NCI-H1092 (cell line): ENCODE measurements at places on chromosomes 4 and X.

DNA sequence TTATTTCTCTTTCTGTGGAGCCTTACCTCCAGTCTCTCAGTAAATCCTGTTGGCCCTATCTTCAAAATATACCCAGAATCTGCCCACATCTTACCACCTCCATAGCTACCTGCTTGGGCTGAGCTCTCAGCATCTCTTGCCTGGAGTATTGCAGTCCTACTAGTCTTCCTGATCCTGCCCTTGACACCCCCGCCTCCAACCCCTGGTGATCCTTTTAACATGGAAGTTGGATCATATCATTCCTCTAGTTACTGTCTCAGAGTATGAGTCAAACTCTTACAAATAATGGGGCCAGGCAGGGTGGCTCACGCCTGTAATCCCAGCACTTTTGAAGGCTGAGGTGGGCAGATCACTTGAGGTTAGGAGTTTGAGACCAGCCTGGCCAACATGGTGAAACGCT lies 43.1 kb upstream of the SETD7 start:
- DNase-seq = no peak

DNA sequence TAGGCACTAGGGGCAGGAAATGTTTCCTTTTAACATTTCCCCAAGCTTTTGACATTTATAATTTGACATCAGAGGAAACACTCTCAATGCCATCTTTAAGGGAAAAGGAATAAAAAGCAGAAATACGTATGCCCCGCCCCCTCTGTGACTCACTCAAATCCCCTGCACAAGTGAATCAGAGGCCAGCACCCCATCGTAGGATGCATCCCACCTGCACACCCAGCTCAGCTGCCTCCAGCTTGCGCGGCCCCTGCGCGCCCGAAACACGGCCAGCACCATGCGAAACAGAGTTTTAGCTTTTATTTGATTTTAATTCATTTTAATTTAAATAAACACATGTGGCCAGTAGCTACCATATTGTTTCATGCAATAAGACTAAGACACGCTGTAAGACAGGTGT lies 29.5 kb downstream of the ABLIM2 start:
- no peak for DNase-seq

- DNase-seq = no peak
Measured at GRCh38 chr4:173937631-173938270, 345.7 kb downstream of the FBXO8 start.

DNA sequence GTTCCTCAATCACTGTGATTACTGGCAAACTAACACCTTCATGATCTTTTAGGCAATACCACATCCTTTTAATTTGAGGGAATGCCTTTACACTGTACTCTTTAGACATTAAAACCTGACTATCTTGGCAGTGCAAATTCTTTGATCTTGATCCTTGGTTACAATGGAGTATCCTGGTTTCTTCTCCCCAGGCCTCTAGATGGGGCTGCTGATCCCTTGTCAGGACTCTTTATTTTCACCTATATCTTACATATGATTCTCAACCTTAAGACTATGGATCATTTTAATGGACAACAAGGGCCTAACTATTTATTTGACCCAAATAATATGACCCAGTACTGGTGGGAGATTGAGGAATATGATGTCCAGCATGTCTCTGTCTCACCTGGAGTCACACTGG lies 1005.5 kb upstream of the INTU start:
- DNase-seq = no peak

GRCh38 chrX:18002791-18003190 lies 141.7 kb upstream of the RAI2 start:
- no peak for DNase-seq

DNA sequence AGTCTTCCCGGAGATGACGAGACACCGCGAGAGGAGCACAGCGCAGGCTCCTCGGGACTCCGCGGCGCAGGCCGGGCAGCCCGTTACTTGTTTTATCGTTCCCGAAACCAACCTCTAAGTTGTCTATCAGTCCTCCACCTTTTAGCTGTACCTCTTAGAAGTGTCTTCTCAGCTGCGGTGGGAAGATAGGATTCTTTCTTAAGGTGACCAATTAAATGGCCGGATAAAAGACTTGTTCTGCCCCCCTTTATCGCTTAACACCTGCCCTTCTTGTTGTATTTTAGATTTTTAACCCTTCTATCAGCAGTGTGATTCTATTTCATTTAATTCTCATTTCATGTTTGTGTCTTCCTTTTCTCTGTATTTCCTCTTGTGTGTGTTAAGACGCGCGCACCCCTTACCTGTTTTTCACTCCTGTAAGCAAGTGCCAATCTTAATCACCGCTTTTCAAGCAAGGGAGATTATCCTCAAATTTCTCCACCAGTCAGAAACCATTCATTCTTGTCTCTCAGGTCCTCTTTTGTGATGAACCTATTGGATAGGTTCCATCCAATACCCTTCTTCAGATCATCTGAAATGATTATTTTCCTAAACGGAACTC lies at the start of gene SLC9B2:
SLC9B2 (minus strand) TSS at position 15 of the 601 bp plus-strand sequence. CDS start 9,211 bp downstream, outside the sequence.
- no peak for DNase-seq

DNA sequence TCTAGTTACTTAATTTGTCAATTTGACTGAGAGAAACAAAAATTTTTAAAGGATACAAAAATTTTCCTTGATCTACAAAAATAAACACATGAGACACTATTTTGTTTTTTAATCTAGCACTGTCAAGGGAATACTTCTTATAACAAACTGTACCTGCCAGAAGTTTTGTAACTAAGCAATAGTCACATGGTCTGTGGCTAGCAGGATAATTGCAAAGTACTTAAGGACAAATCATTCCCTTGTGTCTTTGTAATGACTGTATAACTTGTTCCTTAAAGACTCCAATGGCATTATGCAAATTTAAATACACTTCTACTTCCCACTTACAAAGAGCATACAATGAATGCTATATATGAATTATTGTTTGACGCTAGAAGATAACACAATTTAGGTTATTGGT lies 25.1 kb upstream of the ANK2 start:
- DNase-seq = no peak

DNA sequence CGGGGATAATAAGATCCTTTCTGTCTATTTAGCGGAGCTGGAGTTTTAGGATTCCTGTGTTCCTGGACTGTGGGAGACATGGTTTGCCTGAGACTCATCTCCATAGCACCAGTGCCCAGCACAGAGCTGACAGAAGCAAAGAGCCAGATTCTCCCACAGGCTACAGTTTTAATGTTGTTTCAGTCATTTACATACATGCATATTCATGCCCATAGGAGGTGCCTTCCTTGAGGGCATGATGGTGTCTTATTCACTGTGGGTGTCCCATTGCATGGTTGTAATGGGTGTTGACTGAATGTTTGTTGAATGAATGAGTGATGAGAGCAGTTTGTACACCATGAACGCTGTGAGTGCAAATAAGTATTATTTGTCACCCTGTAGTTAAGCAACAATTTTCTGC lies 260.6 kb downstream of the EVC2 start:
- DNase-seq = no peak

DNA sequence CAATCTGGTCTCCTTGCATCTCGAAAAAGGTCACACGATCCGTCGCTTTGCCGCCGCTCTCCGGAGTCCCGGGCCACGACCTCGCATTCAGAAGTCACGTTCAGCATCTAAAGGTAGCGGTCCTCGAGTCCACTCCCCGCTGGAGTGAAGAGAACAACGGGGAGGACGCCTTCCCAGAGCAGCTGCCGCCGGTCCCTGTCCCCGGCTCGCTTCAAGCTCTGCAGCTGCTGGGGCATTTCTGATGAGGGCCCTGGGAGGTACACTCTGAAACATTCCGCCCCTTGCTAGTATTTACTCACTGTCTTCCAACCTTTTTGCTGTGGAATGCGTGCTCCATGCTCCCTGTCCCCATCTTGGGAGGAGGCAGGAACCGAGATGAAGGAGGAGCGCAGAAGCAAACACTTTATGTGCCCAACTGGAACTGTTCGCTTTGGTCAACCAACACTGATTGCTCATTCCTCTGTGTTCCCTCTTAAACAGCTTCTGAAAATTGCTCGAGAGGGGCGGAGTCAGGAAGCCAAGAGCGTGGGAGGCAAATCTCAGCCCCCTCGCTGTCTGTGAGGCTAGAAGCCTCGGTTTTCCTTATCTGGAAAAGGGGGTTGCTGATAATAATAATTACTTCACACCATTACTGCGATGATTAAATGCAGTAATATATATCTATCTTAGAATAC lies 6.4 kb upstream of the VAMP7 start:
- no peak for DNase-seq

GRCh38 chr4:108155373-108155772 lies 13.4 kb downstream of the LEF1 start:
- DNase-seq = no peak

- DNase-seq = no peak
Measured at GRCh38 chr4:6346373-6347110, 76.9 kb downstream of the WFS1 start.

GRCh38 chr4:151420250-151420807 lies 11.4 kb downstream of the FHIP1A start:
- no peak for DNase-seq

DNA sequence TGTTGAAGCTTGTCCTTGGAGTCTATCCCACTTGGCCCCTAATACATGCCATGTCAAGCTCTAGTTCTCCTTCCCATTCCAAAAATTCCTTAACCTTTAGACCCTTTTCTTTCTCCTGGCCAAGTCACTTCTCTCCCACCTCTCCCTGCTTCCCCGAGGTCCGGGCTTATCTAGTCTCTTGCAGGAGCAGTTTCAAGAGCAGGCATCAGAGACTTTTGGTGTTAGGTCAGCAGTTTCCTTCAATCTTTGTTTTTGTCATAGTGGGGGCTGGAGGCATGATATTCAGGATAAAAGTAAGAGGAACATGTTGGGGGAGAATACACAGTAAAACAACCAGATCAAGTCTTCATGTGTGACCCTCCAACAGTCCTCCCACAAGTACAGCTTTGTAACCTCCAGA lies 11.5 kb upstream of the IDS start:
- DNase-seq = no peak

DNA sequence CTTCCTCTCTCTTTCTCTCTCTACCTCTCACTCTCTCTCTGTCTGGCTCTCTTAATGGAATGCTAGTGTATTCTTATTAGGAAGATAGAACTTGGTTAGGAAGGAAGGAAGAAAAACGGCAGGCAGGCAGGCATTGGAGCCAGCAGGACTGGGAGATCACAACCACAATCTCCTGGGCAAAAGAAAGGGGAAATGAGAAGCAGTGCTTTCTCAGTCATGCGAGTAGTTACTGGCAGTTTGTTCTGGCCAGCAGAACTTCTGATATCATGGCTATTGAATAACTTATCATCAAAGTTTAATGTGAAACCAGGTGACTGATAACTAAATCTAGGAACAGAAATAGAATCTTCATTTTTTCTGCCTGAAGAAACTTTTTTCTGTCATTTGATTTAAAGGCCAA lies 60.9 kb upstream of the PAGE1 start:
- no peak for DNase-seq

DNA sequence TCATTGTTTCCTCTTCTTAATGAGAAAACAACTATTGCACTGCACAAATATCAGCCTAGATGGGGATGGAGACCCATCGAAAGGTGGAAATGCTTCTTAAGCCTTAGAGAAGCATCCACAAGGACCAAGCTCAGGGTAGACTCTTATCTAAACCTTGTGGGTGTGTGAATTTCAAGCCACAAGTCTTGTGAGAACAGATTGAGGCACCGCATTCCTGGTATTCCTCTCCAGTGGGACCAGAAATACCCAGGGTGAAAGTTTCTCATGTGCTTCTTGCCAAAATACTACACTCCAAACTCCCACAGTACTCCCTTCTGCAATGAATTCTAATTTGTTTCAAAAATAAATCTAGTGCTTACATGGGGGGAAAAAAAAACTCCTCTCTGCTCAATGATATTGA lies 375.6 kb downstream of the PDGFC start:
- DNase-seq = no peak

DNA sequence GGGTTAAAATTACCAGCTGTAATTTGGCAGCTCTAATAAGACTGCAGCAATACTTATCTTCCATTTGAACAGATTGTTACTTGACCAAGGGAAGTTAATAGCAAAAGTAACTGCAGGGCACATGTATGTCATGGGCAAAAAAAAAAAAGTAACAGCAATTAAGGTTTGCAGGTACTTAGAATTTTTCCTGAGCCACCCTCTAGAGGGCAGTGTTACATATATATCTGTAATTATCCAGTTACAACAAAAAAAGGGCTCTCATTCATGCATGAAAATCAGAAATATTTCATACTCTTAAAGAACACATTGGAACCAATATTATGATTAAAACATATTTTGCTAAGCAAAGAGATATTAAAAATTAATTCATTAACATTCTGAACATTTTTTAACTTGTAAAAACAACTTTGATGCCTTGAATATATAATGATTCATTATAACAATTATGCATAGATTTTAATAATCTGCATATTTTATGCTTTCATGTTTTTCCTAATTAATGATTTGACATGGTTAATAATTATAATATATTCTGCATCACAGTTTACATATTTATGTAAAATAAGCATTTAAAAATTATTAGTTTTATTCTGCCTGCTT lies 25.1 kb downstream of the XIAP start:
- DNase-seq = peak; percentile 20

DNA sequence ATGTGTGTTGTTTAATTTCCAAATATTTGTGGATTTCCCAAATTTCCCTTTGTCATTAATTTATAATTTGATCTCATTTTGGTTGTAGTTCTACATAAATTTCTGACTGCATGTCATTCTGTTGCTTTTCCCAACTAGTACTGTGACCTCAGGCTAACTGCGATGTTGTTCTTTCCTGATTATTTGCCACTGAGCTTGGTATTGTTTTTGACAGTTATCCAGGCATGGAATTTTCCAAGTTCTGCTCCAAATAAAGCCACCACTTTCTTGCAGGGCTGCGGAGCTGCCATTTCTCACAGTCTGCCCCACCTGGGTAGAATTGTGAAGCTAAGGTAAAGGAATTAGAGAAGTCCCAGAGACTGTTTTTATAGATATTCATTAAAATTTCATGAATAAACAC lies 328.8 kb downstream of the ZNF674 start:
- no peak for DNase-seq

DNA sequence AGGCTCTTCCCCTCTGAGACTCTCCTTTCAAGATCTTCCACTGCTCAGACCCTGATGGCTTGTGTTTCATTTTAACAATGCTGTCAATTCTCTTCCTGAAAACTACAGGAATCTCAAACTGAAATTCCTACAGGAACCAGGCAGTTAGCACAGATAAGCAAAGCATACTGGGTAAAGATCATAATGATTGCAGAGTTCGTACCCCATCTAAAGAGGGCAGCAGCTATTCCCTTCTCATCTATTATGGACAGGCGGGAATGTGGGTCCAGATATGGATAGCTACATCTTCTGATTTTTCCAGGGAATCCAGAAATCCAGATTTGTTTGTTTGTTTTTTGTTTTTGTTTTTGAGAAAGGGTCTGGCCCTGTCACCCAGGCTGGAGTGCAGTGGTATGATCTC lies 83.8 kb downstream of the STARD8 start:
- no peak for DNase-seq
